ENCODE measurements at places on chromosomes 4 and X.

DNA sequence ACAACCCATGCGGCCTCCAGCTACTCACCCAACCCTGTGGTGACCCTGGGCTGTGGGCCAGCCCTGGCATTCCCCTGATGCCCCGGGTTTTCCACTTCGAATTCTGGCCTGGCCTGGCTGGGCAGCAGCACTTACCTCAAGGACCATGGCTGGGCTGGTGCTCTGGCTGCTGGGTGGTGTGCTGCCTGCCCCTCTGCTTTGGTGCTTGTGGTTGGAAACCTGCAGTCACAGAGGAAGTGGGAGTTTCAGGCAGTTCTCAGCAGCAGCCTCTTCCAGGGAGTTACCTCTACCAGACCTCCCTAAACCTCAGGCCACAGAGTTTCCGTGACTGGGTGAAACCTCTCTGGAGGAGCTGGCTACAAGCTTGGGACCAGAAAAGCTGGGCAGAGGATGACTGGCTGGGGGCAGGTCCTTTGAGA is at the start of gene CXCR3:
Gene CXCR3 (minus strand): TSS at position 209 of the 419 bp plus-strand sequence. CDS start 62 bp downstream, at position 147.
- DNase-seq, result no peak

DNA sequence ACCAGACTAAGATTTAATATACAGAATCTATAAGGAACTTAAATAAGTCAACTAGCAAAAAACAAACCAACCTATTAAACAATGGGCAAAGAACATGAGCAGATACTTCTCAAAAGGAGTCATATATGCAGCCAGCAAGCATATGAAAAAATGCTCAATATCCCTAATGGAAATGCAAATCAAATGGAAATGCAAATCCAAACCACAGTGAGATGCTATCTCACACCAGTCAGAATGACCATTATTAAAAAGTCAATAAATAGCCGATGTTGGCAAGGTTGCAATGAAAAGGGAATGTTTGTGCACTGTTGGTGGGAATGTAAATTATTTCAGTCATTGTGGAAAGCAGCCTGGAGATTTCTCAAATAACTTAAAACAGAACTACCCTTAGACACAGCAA is 97.0 kb upstream of the SLC6A14 start:
- DNase-seq, result no peak

- peak; percentile 41 for DNase-seq
Measured at GRCh38 chrX:72245461-72246089, 6.7 kb upstream of the ERCC6L start.

DNA sequence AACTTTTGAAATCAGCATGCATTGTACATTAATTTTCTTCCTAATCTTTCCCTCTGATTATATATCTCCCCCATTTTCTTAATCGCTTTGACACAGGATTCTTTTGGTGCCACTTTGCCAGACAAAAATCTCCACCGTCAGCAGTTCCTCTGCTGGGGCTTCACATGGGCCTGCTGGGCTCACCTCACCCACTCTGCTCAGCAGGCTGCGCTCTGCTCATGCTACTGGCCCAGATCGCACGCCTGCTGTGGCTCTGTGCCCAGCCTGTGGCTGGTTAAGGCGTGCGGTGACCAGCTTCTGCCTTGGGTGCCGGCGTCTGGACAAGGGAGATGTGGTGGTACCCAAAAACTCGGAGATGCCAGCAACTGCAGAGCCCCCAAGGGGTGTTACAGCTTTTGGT is 31.1 kb downstream of the UCHL1 start:
- DNase-seq, result no peak

- DNase-seq, result no peak
Measured at GRCh38 chr4:145739845-145740244, 59.9 kb downstream of the C4orf51 start.

- DNase-seq, result no peak
Measured at GRCh38 chr4:74322301-74322700, 14.0 kb downstream of the EPGN start.

GRCh38 chrX:16573781-16574180 is 76.2 kb upstream of the S100G start:
- no peak for DNase-seq

- DNase-seq, result no peak
Measured at GRCh38 chrX:682892-683291, 52.3 kb downstream of the SHOX start.

DNA sequence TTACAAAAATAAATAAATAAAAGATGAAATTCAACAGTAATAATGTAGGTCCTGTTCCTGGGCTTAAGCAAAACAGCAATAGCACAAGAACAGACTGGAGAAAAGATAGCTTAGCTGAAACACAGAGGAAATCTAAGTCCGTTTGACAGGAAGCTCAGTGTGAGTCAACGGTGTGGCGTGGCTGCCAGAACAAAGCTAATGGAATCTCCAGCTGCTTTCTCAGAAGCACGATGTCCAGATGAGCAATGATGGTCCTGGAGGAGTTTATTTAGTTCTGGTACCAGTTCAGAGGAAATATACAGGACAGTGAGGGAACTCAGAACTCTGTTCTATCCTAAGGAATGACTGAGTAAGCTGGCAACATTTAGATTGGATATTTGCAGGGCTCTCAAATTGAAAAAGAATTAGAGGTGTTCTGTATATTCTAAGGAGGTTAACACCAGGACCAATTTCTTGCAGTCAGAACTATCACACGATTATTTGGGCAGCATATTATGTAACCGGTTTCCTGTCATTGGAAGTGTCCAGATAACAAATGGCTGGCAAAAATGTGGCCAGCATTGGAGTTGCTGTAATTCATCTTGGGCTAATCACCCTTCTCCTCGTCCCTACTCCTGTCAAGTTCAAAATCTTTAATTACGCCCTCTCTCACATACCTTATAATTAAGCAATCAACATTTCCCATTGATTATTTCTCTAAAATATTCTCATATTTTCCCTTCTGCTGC is 12.7 kb downstream of the GAB3 start:
- no peak for DNase-seq

GRCh38 chrX:79167462-79167861 is 23.0 kb downstream of the GPR174 start:
- no peak for DNase-seq

GRCh38 chr4:149707862-149708261 is 107.8 kb downstream of the IQCM start:
- no peak for DNase-seq

DNA sequence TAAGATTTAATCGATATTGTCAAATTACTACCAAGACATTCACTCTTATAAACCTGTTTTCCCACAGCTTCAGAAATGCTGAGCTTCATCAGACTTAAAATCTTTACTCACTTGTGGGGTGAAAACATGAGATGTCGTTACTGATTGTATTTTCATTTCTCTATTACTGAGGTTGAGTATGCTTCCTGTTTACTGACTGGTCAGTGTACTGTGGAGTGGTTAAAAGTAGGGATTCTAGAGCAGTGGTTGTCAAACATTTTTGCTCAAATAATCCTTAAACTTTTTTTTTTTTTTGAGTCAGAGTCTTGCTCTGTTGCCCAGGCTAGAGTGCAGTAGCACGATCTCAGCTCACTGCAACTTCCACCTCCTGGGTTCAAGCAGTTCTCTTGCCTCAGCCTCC is 50.3 kb downstream of the NSUN7 start:
- DNase-seq, result no peak

DNA sequence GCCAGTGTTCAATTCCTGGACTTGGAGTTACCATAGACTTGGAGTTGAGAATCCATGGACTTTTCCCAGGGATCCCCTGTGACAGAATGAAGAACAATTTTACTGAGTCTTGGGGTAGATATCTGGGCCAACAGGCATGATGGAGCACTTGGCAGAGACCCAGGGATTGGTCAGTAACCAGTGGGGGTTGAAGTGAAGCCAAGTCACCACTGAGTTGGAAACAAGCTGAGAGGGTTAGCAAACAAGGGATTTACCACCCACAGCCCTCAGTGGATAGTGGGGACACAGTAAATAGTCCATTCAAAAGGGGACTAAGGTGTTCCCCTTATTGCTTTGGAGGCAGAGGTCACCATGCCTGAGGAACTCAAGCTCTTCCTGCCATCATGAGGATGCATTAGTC is 281.7 kb downstream of the PPP1R2C start:
- DNase-seq, result no peak

- no peak for DNase-seq
Measured at GRCh38 chr4:54941994-54942552, 183.3 kb downstream of the KDR start.

DNA sequence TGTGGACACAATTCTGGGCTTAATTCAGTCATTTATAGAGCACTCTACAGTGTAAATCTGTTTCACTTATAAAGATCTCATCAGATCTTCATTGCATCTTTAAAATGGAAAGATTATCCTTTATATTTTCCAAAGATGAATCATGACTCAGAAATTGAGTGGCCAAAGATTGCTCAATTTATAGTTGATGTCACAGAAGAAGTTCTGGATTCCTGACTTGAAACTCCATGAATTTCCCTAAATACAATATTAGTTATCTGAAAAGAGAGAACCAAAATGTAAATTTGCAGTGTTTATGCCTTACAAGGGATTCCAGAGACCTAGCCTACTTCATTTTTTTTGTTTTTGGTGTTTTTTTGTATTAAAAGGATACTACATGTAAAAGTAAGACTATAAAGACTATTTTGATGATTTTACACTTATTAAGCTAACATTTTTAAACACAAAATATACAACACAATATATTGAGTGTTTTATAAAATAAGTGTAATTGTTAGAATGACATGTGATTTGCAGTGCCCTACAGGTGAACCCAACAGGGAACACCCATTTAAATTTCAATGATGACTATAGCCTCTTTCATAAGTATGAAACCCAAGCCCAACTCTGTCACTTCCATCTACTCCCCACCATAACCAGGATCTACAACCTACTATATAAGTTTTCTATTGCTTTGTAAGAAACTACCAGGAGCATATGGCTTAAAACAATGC is 183.5 kb downstream of the PCDH7 start:
- DNase-seq, result no peak

GRCh38 chr4:176300565-176300964 is 19.2 kb upstream of the SPCS3 start:
- no peak for DNase-seq

- DNase-seq, result no peak
Measured at GRCh38 chr4:46952451-46952850, 40.9 kb downstream of the GABRA4 start.

GRCh38 chrX:137432609-137433008 is 133.3 kb upstream of the ZIC3 start:
- no peak for DNase-seq

DNA sequence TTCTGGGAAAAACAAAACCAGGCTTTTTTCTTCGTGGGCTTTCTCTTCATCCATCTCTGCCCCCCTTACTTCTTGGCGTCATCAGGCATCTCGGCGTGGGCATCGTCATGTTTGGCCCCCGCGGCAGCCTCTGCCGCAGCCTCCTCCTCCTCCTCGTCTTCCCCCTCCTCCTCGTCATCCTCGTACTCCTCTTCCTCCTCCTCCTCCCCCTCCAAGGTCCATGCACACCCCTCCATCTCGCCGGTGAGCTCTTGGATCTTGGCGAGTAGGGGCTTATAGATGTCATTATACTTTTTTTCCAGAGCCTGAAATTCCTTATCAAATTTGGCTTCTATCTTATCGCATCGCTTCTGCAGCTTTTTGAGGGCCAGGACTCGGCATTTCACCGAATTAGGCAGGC is 488 bp downstream of the NAP1L5 start:
- no peak for DNase-seq

DNA sequence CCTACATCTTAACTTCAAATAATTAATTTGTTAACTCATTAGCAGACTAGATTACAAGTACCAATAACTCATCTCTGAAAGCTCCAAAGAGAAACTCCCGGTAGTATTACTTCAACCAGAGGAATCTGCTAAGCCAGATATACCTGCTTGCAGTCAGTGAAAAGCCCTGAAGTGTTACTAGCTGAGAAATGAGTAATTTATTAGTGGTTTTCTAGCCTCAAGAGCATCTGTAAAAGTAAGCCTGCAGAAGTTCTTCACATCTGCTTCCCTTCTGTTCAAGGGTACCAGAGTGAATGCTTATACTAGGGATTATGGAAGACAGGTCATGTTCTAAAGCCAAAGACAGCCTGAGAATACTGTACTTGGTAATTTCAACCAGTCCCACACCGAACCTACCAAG is 34.7 kb downstream of the IRS4 start:
- DNase-seq, result no peak

DNA sequence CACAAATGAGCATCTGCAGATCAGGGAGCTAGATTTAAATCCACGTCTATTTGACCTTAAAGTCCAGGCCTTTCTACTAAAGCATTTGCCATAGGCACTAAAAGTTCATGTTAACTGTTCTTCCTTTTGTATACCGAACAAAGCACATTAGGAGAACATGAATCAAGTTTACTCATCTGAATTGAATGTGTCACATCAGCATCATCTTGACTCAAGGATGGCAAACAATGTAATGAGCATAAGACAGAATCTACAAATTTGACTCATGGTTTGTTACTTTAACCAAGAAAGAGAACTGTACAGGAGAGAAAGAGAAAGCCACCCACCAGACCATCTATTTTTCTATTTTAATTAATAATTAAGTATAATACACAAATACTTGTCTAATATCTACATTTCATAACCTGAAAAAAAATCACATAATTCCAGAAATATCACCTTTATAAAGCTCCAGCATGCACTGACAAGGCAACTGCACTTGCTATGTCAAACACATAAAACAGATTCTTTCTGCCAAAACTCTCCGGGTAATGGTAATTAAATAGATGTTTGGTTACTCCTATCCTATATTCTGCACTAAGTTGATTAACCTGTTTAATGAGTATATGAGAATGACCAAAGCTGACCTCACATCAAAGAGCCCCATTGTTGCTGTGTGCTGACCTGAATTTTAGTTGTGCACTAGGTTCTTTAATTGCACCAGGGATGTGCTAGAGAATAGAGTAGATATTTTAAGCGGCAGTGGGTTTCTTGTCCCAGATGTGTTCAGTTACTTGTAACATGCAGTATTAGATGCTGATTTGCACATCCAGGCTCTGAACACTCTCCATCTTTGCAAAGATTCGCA is 42.5 kb upstream of the LEF1 start:
- DNase-seq, result no peak

- DNase-seq, result no peak
Measured at GRCh38 chr4:124266721-124267120, 445.8 kb downstream of the ANKRD50 start.

DNA sequence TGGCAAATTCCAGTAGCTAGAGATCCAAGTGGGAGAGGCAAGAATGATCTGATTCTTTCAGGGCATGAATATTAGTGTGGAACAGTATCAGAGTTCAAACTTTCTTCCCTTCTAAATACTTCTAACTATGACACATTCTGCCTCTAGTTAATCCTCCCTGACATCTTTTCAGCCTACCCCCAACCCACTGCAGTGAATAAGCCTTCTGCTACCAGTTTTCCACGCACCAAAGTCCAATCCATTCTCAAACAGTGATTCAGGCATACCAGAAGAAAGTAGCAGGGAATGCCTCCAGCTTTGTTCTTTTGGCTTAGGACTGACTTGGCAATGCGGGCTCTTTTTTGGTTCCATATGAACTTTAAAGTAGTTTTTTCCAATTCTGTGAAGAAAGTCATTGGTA is 155.4 kb upstream of the FTHL17 start:
- no peak for DNase-seq

- DNase-seq, result no peak
Measured at GRCh38 chr4:89915937-89916336, 21.3 kb downstream of the MMRN1 start.

- no peak for DNase-seq
Measured at GRCh38 chr4:113276464-113277170, 227.2 kb downstream of the ANK2 start.
